ENCODE measurements at places on chromosomes 5 and 9.

GRCh38 chr9:80842389-80842788 is 847.0 kb downstream of the TLE1 start:
- DNase-seq, result no peak

DNA sequence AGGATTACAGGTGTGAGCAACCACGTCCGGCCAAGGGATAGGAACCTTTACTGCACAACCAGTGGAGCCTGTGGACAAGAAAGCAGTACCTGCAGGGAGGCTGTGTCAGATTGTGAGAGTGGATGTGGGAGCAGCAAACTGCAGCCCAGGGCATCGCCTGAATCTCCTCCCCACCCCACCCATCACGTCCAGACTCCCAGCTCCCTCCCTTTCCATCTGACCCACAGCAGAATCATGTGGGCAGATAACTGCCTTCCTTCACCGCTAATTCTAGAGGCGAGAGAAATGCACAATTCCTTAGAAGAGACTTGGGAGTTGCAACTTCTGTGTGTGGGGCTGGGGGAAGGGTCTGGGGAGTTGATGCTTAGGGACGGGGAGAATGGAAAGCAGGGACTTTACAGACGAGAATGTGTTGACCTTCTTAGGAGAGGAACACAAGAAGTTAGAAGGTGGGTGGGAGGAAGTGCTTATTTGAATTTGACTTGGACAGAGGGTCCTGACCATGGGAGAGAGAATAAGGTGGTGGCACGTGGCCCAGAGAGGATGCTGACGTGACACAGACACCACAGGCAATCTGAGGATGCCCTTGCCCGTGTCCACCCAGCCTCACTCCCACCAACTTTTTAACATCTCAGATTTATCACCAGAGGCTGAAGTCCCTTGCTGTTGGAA is 4.5 kb upstream of the LCP2 start:
- DNase-seq, result no peak

DNA sequence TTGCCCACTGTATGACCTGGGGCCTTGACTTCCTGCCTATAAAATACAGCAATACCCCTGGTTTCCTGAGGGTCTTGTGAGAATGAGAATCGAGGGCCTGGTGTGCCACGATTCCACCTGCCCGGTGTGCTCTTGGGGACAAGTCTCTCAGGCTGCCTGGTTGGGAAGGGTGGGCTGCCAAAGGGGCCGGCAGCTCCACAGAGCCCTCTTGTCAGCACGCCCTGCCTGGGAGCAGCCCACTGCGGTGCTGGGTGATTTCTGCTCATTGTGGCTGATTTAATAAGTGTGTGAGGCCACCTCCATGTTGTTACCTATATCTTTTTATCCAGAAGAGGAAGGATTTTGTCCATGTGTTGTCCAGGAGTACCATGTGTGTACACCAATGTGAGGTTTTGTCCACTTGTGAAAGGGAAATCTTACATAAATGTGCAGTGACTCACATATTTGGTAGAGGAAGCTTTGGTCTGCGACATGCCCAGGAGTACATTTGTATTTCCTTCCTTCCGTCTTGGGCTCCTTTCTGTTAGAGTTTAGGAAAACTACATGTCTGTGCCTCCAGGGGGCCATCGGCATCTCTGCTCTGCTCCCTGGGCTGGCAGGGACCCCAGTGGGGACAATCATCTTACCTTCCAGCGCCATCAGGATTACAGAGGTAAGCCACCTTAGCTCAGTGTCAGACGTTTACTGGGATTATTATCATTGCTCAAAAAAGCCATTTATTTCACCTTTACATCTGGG is 108.6 kb downstream of the PHF2 start:
- DNase-seq, result no peak

DNA sequence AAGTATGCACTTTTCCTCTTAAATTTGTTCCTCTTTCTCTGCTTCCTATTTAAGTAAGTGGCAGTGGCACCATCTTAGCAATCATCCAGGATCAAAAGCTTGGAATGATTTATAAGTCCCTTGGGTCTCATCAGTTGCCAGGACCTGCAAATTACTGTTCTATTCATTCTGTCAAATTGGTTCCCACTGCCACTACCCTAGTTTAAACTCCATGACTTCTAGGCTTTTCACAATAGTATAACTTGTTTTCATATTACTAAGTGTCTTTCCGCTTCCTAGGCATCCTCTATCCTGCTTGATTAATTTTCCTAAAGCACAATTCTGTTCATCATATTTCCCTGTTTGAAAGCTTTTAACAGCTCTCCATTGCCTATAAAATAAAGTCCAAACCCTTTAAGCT is 363.9 kb upstream of the MEF2C start:
- DNase-seq, result no peak

GRCh38 chr9:21461377-21461776 is 20.7 kb downstream of the IFNE start:
- no peak for DNase-seq

GRCh38 chr9:109497226-109498153 is 617 bp downstream of the PTPN3 start:
- DNase-seq, result no peak

DNA sequence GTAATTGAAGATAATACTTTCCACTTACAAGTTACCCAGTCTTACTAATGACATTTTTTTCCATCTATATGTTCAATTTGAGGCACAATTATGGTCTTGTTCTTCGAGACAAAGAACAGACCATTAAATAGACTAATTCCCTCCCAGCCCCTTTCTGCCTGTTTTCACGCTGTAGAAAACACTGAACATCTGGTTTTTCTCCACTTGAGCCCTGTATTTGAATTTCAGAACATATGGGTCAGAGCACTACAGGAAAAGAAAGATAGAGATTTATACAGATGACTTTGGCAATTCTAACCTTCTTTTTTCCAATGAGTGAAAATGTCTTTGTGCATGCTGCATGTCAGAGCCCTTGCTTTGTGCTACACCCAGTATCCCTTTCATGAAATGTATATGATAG is 506.9 kb downstream of the LRRC70 start:
- no peak for DNase-seq

All from GM12891 (cell line).